ENCODE measurements at places on chromosomes 3 and 15.

DNA sequence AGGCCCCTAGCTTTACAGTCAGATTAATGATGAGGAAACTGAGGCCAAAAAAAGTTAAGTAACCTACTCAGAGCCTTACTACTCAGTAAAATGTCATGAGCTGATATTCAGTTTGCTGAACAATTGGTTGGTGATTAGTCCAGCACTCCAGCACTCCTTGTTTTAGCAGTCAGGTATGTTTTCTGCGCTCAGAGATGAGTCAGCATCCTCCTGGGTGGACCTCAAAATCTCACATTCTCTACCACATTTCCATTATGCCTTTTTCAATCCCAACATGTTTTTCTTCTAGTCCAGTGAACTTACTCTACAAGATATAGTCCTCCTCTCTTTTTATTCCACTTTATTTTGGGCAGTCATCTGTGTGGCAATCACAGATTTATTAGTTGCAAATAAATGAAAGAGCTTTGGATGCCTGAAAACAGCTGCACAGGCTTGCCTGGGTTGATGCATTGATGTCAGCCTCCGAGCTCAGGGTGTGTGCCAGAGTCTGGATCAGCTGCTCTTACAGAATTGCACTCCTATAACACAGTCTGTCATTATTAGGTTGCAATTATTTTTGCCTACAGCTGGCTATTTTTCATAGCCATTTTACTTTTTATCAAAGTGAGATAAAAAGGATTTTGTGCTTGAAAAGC, 133.2 kb downstream of the ARPP21 start:
- no peak for DNase-seq

GRCh38 chr15:77659350-77660321, 26.9 kb upstream of the LINGO1 start:
- peak; percentile 97 for DNase-seq

GRCh38 chr3:50610181-50610971, 1.2 kb downstream of the CISH start:
- peak; percentile 42 for DNase-seq

- DNase-seq, result peak; percentile 66
Measured at GRCh38 chr3:126365351-126366277, 8.4 kb upstream of the KLF15 start.

- DNase-seq, result no peak
Measured at GRCh38 chr15:81449836-81450474, 75.9 kb upstream of the TMC3 start.

GRCh38 chr3:27723001-27723445, 900 bp upstream of the EOMES start:
- peak; percentile 81 for DNase-seq

DNA sequence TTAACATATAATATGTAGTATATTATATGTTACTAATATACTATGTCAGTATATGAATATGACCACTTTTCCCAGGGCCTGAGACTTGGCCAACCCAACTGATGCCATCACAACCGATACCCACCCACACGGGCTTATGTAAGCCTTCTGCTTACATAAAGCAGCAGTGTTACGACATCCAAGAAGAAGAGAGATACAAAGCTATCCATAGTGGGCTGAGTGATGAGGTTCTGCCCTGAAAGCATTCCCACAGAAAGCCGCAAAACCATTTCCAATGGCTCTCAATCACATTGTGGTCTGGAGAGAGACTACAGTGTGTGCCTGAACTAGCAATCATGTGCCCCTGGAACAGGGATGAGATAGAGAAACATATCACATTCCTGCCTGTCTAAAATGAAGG, 177.9 kb downstream of the PLOD2 start:
- no peak for DNase-seq

GRCh38 chr3:79767905-79768267, at the start of gene ROBO1:
ROBO1 (minus strand) TSS chr3:79767998.
- DNase-seq, result no peak

- peak; percentile 52 for DNase-seq
Measured at GRCh38 chr15:64697911-64698369, 77.4 kb downstream of the RBPMS2 start.

- no peak for DNase-seq
Measured at GRCh38 chr15:60912984-60913697, 316.0 kb downstream of the RORA start.

- peak; percentile 61 for DNase-seq
Measured at GRCh38 chr15:74978503-74978902, 16.9 kb upstream of the SCAMP5 start.

DNA sequence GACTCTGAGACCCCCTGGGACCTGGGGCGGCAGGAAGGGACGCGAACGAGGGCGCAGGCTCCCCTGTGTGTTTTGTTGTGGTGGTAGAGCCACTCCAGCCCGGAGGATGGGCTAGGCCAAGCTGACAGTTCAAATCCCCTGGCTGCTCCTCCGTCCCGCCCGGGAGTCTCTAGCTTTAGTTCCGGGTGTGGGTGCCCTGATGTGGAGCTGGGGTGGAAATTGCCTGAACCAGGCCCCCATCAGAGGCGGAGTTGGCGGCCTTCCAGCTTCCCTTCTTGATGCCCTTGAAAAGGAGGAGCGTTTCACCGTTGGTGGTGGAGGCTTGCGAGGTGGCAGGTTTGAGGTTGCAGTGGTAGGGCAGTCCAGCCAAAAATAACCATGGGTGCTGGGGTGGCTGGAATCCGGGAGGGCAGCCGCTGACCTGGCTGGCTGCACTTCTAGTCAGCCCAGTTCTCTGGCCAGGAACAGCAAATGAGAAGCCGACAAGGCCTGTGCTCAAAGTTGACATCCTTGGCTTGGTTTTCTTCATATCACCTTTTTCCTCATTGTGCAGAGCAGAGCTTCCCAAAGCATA, 817 bp downstream of the CLK3 start:
- DNase-seq, result peak; percentile 98

DNA sequence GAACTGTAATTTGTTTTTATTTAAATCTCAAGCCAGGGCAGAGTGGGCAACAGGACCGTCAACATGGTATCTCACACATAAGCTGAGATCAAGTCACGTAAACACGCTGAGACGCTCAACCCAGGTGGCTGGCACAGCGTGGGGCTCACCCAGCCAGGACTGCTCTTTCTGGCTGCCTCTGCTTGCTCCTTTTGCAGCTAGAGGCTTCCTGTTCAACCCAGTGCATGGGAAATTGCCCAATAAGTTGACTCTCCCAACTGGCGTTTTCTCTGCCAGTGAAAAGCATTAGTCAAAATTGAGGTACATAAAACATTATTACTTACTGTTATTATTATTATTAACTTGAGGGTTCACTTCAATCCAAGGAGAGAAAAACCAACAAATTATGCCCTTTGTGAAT, 398.1 kb downstream of the NR2F2 start:
- DNase-seq, result no peak

DNA sequence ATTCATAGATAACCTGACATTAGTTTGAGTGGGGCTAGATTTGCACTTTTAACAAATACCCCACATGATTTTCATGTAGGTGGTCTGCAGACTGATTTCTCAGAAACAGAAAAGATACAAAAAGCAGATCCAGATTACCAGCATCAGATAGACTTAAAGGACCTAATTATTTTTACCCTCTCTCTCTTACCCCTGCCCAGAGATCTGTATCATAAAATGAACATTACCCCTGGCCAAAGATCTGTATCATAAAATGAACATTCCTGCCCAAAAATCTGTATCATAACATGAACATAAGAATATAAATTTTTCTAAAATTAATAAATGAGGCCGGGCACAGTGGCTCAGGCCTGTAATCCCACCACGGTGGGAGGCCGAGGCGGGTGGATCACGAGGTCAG, 14.6 kb upstream of the TRPC1 start:
- no peak for DNase-seq

- DNase-seq, result no peak
Measured at GRCh38 chr3:13483988-13484695, 4.0 kb downstream of the HDAC11 start.

DNA sequence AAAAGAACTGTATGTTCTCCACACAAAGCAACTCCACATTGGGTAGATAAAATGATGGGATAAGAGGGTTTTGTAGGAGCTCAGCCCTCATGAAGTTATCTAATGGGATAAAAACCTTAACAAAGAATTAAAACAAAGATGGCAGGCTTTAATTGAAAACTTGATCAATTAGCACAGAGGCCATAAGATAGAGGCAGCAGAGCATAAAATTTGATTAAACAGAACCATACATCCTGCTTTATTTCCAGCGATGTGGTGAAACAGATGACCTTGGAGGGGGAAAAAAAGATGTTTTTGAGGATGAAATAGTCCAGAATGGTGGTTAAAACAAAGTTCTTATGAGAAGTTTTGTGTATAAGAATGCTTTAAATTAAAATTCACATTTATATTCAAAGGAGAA, 130.9 kb upstream of the ALCAM start:
- no peak for DNase-seq

DNA sequence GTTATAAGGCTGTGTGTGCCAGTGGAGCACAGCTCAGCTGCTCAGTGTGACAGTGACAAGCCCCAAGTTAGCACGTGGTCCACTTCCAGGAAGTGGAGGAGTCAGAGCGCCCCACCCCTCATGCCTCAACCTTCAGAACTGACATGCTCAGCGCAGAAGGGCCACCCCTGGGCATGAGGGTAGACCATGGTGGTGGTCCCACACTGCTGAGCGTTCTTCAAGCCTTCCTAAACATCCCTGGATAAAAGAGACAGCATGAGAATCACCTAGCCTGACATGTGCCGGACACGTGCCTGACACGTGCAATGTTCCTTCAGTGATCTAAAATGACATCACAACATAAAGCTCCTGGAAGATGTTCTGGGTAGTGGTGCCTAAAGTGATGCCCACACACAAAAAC, 16.8 kb downstream of the ATP10A start:
- no peak for DNase-seq

GRCh38 chr15:69469467-69470201, 17.0 kb downstream of the RPLP1 start:
- no peak for DNase-seq

- no peak for DNase-seq
Measured at GRCh38 chr3:176490357-176490756, 706.9 kb downstream of the TBL1XR1 start.
